ENCODE measurements at places on chromosomes 6 and 20.

- peak; percentile 1 for DNase-seq
Measured at GRCh38 chr6:140193269-140193668, 818.8 kb upstream of the CITED2 start.

GRCh38 chr6:14452567-14453527 is 335.3 kb downstream of the CD83 start:
- DNase-seq, result peak; percentile 40

- DNase-seq, result no peak
Measured at GRCh38 chr6:27809067-27809938, 102.9 kb downstream of the OR2B2 start.

DNA sequence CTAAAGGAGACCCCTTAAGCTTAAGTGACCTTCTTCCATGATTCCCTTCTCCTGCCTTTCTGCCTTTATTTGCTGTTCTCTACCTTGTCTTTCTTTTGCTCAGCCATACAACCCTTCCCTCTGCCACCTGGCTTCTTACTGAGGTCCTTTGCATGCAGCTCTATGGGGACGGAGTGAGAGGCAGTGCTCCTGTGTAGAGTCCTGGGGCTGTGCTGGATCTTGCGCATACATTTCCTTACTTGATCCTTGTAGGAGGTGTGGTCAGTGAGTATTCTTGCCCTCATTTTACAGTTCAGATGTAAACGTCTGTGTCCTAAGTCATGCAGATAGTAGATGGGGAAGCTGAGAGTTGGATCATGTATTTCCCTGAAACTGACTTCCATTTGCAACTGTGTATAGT is 5.7 kb downstream of the SASH1 start:
- no peak for DNase-seq

DNA sequence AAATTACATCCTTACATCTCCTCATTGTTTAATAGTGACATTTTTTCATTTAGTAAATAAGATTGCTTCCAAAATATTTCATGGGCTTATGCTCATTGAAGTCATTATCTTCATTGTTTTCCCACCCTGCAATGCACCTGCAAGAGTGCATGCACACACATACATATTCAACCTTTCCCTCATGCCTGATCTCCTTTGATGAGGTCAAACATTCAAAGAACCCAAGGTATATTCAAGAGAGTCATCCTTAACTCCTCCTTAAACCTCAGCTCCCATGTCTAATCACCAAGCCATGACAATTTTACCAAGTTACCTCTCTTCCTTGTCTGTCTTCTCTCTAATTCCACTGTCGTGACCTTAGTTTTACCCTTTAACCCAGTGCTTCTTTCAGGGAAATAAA is 56.5 kb downstream of the HIVEP2 start:
- no peak for DNase-seq

- no peak for DNase-seq
Measured at GRCh38 chr6:56293781-56294180, 46.4 kb upstream of the COL21A1 start.

GRCh38 chr6:97717086-97717485 is 434.1 kb upstream of the MMS22L start:
- DNase-seq, result no peak

GRCh38 chr6:53309059-53309900 is 39.5 kb downstream of the ELOVL5 start:
- DNase-seq, result no peak

DNA sequence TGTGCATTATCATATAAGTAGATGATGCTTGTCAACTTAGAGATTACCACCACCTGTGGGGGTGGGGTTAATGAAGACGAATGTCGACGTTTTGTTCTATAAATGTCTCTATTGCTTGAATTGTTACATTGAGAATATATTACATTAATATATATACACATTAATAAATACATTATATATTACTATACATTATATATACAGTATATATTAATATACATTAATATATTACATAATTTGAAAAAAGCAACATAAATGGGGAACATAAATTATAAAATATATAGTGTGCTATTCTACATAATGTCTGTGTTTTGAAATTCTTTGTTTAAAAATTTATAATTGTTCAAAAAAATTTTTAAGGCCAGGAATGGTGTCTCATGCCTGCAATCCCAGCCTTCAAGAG is 81.1 kb downstream of the ALDH8A1 start:
- no peak for DNase-seq

GRCh38 chr6:25136854-25137253 is 142.3 kb upstream of the CARMIL1 start:
- DNase-seq, result peak; percentile 12

GRCh38 chr20:40446888-40447287 is 242.1 kb downstream of the MAFB start:
- no peak for DNase-seq

GRCh38 chr20:24694157-24694726 is 224.8 kb downstream of the SYNDIG1 start:
- no peak for DNase-seq

DNA sequence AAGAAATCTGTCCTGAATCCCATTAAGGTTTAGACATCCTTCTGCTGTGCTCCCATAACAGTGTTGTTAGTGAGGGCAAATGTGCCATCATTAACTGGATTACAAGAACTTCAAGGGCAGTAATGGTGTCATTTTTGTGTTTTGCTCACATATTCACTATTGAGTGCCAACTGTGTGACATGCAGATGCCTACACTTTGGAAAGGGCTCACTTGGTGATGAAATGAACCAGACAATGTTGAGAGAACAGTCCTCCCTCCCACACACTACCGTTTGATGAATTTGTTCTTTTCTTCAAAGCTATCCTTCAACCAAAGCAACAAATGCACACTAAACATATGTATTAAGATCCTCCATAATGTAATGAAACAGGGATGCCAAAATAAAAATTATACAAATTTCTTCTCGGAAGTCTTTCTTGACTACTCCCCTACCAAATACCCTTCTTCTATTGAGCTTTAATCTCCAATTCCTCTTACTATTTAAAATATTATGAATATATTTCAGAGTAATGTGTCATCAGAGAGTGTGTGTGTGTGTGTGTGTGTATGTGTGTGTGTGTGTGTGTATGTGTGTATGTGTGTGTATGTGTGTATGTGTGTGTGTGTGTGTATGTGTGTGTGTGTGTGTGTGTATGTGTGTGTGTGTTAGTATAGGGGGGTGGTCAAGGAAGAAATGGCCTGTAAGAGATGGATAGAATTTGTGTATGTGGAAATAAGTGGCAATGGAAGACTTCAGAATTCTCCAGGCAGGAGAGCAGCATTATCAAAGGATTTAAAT is 92.3 kb upstream of the ENPP5 start:
- no peak for DNase-seq

DNA sequence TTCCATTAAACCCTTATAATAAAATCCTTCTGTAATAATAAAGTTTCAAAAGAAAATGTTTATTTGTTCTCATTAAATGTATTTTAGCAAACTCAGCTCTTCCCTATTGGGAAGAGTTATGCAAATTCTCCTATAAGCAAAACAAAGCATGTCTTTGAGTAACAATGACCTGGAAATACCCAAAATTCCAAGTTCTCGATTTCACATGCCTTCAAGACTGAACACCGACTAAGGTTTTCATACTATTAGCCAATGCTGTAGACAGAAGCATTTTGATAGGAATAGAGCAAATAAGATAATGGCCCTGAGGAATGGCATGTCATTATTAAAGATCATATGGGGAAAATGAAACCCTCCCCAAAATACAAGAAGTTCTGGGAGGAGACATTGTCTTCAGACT is 3.8 kb downstream of the IL17A start:
- DNase-seq, result no peak

DNA sequence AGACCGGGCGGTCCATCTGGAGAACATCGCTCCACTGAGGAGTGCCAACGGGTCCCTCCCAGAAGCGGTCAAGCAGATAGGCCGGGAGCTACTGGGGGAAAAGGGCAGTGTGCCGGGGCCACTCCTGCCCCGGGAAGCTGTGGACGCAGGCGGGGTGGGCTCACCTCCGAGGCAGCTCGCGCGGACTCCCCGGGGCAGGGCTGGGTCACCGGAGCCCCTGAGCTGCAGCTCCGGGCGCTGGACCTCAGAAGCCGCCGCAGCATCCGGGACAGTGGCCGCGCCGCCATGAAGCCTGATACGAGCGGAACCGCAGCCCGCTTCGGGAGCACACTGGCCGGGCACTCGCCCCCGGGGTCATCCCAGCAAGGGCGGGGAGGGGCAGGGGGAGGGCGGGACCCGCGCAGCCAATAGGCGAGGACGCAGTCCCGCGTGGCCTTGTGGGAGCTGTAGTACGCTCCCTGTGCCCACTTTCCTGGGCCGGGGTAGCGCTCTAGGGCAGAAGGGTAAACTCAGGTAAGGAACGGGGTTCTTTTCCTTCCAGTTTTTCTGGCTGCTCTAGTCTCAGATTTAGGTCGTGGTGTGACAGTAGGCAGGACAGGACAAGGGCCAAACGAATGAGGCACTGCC is at the start of gene MOCS1:
TSS of gene MOCS1 (minus strand) at position 332 of the 627 bp plus-strand sequence. CDS start at position 287, 45 bp downstream.
- peak; percentile 28 for DNase-seq

DNA sequence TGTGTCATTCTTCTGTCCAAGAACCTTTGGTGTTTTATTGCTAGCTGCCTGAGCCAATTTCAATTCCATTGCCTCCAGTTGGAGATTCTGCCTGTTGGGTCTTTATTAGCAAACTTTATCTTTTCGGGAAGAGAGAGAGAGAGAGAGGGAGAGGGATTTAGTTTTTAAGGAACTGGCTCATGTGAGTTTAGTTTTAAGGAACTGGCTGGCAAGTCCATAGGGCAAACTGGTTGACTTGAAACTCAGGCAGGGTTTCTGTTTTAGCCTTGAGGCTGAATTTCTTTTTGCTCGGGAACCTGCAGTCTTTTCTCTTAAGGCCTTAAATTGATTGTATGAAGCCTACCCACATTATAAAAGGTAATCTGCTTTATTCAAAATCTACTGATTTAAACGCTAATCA is 23.0 kb downstream of the BCKDHB start:
- no peak for DNase-seq

DNA sequence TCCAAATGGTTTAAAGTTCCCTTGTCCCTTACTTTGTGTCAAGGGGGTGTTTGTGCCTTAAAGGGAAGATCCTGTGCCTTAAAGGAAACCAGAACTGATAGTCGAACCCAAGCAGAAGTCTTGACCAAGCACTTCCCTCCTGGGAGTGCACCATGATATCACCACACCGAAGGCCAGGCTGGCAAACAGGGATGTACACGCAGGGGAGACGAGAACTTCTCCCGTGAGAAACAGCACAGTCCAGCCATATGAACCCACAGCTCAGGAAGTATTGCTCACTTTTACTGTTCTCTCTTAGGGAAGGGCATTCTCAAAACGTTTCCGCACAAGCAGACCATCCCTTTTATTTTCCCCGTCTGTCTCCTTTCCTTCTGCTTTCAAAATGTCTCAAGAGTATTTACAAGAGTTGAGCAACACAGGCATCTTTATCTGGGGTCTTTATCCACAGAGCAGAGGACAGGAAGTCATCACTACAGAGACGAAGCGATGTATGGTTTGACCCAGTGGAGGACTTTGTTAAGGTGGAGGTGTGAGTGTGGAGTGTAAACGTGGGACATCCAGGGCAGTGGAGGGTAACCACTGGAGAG is 12.8 kb upstream of the SERPINB1 start:
- DNase-seq, result no peak

DNA sequence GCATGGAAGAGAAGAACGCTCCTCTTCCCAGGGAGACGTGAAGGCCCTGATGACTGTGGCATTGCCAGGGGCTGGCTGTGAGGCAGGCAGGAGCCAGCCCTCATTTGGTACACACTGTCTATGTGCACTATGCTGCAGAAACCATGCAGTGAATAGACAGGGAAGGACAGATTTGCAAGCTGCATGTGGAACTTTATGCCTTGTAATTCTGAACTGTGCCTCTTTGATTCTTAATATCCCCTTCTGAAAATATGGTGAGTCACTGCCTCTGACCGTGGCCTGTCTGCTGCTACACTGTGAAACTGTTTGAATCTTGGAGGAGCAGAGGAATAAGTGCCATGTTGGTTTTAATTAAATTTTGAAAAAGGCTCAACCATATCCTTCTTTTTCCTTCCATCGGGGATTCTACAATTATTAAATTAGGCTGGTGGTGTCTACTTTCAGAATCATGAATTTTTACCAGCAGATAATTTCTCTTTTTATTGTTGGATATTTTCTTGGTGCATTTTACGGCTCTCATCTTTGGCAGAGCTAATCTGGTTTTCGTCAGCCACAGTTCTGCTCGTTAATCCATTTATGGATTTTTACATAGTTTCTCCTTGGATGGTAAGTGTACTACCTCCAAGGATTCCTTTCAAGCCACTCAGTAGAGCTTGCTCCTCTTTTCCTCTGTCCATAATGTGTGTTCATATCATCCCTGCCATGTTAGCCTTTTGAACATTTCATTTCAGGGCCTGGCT is 301.0 kb upstream of the SLC35B3 start:
- no peak for DNase-seq

DNA sequence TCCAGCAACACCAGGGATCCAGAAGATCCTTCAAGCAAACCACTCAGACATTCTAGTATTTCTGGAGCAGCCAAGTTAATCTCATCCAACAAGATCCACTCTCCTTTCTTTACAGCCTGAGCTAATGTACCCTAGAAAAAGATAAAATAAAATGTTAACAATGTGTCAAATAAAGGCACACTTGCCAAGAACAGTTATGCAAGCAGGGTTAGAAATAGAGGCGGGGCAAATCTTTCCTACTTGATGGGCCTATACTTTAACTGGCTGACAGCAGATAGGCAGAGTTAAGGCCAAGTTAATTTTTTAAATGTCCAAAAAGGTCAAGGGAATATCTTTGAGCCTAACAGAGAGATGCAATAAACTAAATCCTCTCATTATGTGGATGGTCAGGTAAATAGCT is 60.8 kb downstream of the MDN1 start:
- DNase-seq, result no peak

DNA sequence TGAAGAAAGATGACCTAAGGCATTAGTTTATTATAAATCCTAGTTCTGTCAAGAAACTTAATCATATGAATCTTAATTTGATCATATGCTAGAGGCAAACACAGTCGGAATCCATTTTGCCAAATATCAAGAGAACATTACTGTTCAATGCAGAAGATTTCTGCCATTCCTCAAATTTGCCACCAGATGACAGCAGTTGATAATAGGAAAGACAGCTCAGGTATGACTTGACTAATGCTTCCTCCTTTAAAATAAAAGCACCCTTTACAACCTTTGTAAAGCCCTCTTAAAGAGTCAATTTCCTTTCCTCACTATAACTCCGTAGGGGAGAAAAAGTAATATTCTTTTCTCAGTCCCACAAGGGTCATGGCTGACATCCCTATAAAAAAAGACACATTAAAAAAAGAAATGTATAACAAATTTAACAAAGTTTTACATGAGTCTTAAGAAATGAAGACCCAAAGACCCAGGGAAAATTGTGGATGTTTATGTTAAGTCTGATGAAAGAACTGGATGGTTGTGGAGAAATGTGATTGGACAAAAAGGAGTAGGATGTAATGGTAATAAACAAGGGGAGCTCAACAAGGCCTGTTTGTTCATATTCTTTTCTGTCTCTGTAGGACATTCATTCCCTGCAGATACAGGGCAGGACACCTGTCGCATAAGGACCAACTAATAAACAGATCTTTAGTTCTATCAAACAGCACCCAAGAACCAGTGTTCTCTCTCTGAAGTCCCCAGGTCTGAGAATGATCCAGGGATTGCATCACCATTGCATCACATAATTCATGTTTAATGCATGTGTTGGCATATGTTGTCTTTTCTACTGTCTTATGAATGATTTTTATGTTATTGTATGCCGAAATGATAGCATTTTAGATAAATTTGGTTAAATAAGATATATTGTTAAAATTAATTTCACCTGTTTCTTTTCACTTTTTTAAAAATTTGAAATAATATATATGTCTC is 23.0 kb upstream of the IL17A start:
- peak; percentile 53 for DNase-seq

- DNase-seq, result no peak
Measured at GRCh38 chr6:56732517-56732916, 89.8 kb upstream of the DST start.

Data from CD4-positive, alpha-beta T cell treated with Interferon alpha-2 for 1 hour (primary cell).